ENCODE measurements at places on chromosomes 1 and 21.

- DNase-seq: no peak
Measured at GRCh38 chr21:44054710-44055109, 42.6 kb downstream of the TRAPPC10 start.

DNA sequence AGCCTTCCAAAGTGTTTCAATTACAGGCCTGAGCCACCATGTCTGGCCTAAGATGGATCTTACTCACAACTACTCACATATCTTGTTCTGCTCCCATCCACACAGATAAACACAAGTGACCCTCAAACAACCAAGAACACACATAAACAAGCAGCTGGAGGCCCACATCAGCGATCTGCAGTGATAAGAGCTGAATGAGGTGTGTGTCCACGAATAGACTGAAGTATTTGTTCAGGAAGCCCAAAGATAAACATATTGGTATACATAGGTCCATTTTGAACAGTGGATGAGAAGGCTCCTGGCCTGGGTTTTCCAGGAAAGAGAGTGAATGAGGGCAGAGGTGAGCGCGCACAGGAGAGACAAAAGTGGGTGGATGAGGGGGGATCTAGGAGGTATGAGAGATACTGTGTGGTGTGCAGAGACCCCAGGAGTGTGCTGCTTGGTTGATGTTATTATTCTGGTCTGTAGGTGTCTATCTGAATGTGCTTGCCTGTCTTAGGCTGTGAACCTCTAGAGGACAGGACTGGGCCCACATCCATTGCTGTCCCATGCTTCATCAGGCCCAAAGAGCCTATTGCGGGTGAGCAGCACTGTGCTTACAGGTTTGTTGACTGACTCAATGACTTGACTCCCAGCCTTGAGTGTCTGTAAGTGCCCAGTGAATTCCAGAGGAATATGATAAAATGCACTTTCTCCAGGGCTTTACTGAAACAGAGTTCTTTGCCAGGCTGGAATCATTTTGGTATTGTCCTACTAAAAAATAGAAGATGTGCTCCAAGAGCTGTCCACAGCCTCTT lies 79.9 kb upstream of the ATP1A1 start:
- peak; percentile 67 for DNase-seq

- no peak for DNase-seq
Measured at GRCh38 chr1:159915571-159916241, 9.6 kb downstream of the TAGLN2 start.

GRCh38 chr1:29896791-29897714 lies 660.7 kb downstream of the PTPRU start:
- DNase-seq: no peak

- DNase-seq: no peak
Measured at GRCh38 chr1:183327434-183328290, 90.5 kb downstream of the NMNAT2 start.

DNA sequence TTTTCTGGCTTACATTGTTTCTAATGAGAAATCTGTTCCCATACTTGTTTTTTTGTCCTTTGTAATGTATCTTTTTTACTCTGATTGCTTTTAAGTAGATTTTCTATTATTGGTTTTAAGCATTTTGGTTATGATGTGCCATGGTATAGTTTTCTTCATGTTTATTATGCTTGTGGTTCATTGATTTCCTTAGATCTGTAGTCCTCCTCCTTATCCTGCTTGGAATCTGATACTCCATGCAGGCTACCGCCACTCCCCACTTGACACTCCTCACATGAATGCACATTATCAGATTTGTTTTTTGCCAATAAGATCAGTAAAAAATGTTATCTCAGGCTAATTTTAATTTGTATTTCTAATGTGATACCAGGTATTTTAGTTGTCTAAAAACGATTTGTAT lies 20.8 kb downstream of the UROD start:
- peak; percentile 7 for DNase-seq

DNA sequence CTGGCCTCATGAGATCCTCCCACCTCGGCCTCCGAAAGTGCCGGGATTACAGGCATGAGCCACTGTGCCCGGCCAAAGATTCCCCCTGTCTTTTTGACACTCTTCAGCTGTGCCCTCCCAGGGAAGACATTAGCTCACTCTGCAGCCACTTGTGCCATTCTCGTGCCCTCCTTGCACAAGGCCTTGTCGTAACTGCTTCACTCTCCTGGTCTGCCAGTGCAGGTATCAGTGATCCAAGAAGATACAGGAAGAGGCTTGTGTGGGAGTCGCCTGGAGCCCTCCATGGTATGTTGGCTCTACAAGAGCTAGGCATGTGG lies 22.0 kb upstream of the WDR26 start:
- no peak for DNase-seq

GRCh38 chr1:153343811-153344717 lies 4.6 kb downstream of the PGLYRP4 start:
- no peak for DNase-seq

GRCh38 chr1:210374600-210374953 lies 45.9 kb downstream of the HHAT start:
- DNase-seq: no peak

Measured in NCI-H1092 treated with DMSO at 0.1 percent for 48 hours (cell line).